ENCODE measurements at places on chromosomes 13 and 19. TPM values are rescaled to one million over a fixed set of nuclear protein-coding genes. Genes with fewer than 3 reads are reported as not detected.

The CACTIN gene
- total RNA-seq: 52.6 TPM

- no peak for DNase-seq
These were observed 1.6 kb upstream of the KLK10 start for GRCh38 chr19:51020988-51021651.

The KASH5 gene
- 0.24 TPM for total RNA-seq

DNA sequence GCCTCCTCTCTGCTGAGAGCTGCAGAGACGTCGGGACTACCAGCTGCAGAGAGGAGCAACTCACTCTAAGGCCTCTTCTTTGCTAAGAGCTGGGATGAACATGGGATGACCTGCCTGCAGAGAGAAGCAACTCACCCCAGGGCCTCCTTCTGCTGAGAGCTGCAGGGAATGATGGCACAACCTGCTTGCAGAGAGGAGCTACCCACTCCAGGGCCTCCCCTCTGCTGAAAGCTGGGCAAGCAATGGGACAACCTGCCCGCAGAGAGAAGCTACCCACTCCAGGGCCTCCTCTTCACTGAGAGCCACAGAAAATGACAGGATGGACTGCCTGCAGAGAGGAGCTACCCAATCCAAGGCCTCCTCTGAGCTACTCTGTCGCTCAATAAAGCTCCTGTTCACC lies 6.9 kb upstream of the MLLT1 start:
- DNase-seq: no peak

DNA sequence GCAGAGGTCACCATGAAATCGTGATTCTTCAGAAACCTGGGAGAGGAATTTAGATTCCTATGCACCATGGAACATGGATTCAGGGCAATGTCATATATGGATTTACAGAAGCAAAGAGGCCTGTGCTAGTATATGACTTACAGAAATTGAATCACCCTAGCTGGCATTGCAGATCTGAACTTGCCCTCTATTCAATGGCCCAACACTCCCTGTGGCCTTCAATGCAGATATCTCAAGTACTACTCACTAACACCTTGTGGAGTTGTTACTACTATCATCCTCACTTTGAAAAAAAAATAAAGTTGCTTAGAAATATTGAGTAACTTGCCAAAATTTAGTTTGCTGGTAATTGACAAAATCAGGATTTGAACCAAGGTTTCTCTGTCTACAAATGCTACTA lies 305.4 kb upstream of the SLITRK1 start:
- DNase-seq: no peak

The RFPL4AL1 gene
- total RNA-seq: not detected

The LILRA5 gene
- total RNA-seq: not detected

The ZNF557 gene
- total RNA-seq: 12.1 TPM

DNA sequence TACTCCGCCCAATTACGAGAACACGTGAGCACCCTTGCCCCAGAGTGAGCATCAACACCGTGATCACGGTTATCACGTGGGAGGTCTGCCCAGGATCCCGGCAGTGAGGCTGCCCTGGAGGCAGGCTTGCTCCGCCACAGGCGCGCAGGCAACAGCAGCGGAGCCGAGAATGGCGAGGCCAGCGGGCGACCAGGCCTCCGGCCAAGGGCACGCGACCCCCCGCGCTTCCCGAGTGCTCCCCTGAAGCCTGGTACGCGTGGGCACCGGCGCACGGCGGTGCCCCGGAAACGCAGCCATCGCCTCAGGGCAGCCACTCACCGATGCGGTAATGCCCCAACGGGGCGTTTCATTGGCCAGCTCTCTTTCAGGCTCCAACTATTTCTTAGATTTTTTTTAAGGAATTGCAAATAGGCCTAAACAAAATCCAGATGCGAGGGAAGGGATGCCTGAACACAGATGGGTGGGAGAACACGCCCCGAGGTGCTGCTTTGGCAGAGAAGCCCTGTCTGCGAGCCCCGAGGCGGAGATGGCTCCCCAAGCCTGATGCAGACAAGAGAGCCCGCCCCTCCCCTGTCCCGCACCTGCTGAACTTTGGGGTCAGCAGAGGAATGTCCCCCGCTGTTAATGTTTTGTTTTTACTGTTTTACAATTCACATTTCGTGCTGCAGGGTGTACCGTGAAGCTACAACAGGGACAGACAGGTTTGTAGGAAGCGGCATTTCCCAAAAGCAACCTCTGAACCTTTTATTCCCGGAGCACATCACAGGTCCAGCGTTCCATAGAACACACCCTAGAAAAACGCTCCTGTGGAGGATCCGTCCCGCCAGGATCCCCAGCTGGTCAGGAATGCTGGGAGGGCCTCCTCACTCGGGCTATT lies 132.7 kb downstream of the ZDHHC20 start:
- DNase-seq: peak; percentile 12

- DNase-seq: no peak
These were observed 45.5 kb downstream of the SAE1 start for GRCh38 chr19:47176071-47176626.

All from activated T-cell treated with anti-CD3 and anti-CD28 coated beads, Interleukin-2, amount 50 U/mL, for 4 hours (primary cell).